ENCODE measurements at places on chromosomes 6 and 20.

GRCh38 chr6:110567957-110568696 lies 91.7 kb upstream of the SLC22A16 start:
- no peak for DNase-seq

DNA sequence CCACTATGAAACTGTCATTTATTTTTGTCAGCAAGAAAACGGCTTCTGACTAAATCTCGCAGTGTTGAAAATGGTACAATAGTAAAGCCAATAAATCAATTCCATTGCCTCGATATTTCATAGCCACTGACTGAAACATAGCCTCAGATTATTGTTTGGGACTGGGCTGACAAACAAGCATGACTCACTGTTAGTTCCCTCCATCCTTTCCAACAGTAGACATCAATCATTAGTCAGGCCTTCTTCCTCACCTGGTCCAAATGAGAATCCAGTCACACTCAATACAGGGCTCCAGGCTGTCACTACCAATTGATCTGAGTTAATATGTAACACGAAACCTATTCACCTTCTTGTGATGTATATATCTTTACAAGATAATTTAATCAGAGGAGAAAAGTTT lies 66.1 kb downstream of the ADGRB3 start:
- DNase-seq: no peak

DNA sequence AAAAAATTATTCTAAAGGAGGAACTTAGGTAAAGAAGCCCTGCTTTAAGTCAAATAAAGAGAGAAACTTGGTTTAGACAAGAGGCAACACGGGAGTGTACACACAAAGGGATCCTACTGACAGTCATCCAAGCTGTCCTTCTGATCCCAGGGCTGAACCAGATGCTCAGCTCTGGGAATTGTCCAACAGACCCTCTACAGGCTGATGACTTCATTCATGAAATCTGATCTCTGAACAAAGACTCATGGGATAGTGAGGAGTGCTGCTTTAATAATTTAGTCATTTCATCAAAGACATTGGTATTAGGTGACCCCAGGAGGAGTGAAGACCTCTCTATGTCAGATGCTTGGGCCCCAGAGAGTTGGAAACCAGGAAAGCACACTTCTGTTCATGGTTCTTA lies 65.6 kb upstream of the ARMH2 start:
- no peak for DNase-seq

DNA sequence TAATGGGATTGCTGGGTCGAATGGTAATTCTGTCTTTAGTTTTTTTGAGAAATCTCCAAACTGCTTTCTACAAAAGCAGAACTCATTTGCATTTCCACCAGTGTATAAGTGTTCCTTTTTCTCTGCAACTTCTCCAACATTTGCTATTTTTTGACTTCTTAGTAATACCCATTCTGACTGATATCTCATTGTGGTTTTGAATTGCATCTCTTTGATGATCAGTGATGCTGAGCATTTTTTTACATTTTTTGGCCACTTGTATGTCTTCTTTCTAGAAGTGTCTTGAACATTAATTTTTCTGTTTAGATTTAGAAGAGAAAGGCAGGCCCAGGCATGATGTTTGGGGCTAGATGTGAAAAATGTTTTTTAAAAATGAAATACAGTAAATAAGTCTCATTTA lies 553.1 kb upstream of the MAN1A1 start:
- no peak for DNase-seq

DNA sequence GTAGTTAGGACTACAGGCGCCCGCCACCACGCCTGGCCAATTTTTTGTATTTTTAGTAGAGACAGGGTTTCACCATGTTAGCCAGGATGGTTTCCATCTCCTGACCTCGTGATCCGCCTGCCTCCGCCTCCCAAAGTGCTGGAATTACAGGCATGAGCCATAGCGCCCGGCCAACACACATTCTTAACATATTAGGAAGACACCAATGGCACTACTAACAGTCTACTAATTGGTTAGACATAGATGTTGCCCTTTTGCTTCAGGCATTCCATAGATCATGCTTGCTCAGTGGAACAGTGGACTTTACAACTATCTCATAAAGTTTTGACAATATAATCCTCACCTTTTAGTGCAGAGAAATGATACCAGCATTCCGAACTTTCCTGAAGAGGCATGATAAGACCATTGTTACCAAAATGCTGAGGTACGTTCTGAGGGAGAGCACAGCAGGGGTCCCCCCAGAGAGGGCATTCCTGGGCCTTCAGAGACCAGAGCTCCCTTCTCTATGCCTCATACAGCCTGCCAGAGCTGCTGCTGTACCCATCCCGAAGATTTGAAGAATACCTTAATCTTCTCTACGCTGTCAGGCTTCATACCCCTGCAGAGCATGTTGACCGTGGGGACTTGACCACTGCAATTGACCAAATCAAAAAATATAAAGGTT lies 89.4 kb downstream of the ECT2L start:
- no peak for DNase-seq

GRCh38 chr20:39083761-39084160 lies 121.6 kb downstream of the DHX35 start:
- no peak for DNase-seq
